D721Med (cell line): ENCODE measurements at places on chromosomes 1 and 21.

DNA sequence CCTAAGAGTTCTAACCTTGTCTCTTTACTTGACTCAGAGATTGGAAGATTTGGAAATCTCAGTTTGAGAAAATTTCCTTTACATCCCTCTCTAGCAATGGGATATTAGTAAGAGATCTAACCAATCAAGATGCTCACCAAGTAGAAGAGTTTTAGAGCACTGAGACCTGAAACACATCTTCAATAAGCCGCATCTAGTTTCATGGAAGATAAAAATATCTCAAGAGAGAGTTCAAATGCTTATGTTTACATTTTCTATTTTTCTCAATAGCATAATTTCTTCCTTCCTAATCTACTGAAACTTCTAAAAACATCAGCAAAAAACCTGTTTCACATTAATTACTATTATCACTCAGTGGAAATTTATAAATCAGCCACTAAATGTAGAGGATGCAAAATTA is 165.1 kb downstream of the APP start:
- no peak for DNase-seq

DNA sequence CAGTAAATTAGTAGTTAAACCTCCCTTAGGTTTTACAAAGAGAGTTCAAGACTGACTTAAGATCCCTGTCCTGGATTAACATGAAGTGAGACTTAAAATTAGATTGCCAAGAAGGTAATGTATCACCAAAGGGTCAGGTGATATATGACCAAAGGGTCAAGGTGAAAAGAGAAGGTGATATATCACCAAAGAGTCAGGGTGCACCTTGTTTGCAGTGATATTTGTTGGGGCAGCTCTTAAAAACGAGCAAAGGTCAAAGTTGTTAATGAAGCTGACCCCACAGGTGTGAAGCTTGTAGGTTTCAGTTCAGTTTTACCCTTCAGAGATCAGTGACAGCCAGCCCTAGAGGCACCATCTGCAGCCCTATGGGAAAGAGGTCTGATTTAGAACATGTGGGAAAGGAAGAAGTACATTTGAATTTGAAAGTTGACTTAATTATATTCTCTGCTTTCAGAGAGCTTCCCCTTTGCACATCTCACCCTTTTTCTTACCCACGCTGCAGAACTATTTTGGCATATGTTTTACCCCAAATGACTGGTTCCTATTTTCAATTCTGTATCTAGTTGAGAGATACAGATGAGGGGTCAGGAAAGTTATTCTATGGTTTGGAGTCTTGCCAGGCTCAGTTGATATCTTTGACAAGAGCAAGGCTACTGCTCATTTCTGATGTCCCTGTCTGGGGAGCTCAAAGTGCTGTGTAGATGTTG is 170.8 kb downstream of the S1PR1 start:
- no peak for DNase-seq

GRCh38 chr21:38929142-38929541 is 123.4 kb downstream of the ETS2 start:
- no peak for DNase-seq

GRCh38 chr1:206921772-206922265 is at the start of gene FCMR:
FCMR (minus strand) TSS chr1:206921941; CDS start chr1:206921854, 87 bp downstream.
- no peak for DNase-seq

DNA sequence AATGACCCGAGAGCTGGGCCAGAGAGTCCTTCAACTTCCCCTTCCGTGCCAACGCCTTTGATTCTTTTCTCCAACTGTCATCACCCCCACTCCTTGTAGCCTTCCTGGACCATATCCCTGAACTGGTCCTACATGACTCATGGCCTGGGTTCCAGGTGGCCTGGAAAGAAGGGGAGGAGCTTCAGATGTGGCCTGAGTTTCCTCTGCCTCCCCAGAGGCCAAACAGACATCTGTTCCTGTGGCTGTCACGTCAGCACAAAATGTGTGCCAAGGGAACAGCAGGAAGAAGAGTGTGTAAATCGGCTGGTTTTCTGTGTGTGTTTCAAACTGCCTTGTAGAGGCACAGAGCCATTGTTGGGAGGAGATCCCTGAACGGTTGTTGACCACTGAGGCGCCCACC is 24.9 kb upstream of the KIRREL1 start:
- no peak for DNase-seq

DNA sequence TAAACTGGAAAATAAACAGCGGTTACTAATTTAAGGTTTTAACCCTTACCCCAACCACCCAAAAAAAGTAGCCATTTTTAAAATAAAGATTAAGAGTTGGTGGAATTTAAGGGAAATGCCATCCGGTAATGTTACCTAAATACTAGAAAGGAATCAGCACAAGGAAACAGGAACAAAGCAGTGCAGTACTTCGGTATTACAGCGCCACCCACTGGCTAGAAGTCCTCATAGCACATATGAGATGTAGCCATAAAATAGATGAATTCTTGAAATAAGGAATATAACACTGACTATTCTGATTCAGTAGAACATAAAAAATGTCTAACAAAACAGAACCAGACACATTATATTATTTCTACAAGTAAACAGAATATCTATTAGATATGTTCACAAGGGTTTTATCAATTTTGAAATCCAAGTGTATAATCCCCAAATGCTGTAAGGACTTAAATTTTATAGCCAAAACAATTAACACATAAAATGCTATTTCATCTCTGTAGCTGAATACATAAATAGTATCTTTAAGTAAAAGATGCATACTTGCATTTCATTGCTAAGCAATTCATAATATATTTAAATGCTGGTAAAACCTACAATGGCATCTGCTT is 58.8 kb downstream of the FRRS1 start:
- no peak for DNase-seq

GRCh38 chr1:233372218-233373120 is 44.9 kb downstream of the MAP3K21 start:
- DNase-seq: no peak

DNA sequence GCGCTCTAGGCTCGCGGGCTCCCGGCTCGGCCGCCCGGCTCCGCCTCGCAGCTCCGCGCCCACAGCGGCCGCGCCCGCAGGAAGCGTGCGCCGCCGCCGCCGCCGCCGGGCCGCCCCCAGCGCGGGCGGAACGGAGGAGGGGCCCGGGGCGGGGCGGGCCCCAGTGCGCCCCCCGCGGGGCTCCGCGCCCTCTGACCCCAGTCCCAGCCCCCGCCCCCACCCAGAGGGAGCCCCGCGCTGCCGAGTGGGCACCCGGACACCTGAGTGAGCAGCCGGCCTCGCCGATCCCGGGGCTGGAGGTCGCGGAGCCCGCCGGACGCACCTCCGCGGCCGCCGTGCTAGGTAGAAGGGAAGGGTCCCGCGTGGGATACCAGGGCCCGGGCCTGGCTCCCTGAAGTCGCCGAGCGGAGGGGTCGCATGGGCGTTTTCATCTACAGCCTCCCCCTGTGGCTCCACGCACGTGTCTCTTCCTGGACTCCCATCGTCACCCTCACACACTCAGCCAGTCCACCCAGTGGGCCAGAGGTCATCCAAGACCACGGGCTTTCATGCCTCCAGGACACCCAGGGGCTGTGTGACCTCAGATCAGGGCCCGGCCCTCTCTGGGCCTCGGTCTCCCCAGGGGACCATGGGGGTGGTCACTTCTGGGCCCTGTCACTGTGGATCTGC is at the start of gene SDC3:
TSS of gene SDC3 (minus strand) at position 63 of the 669 bp plus-strand sequence. CDS start 172 bp downstream, outside the sequence.
- DNase-seq: no peak

GRCh38 chr1:9384751-9385245 is 92.1 kb downstream of the SPSB1 start:
- DNase-seq: no peak

GRCh38 chr1:25543425-25544242 is at the start of gene LDLRAP1:
LDLRAP1 (plus strand) TSS chr1:25543606; CDS start chr1:25543699, 93 bp downstream.
- DNase-seq: no peak
